Tibial nerve (tissue), 4 donors: ENCODE measurements at places on chromosomes 1 and 21.

DNA sequence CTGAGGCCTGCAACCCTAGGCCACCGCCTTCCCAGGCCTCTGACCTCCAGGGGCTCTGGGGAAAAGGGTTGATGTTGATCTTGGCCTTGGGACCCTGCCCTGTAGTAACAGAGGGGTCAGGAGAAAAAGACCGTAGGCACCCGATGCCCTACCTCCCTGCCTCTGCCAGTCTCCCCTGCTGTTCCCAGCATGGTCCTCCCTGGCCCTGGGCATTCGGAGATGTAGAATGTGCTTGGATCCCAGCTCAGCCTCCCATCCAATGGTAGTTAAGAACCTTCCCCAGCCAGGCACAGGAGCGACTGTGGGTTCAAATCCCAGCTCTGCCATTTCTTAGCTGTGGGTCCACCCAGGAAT is 72.0 kb upstream of the TARDBP start:
- H3K27me3 ChIP-seq, result peaks cover 4% of the 10 kb centered on the region
- peaks cover 45% of the 10 kb centered on the region for H3K4me1 ChIP-seq
- no peak overlapping the region for H3K4me3 ChIP-seq

- DNase-seq, result no peak
- peaks cover 17% of the 10 kb centered on the region for H3K4me1 ChIP-seq
- H3K36me3 ChIP-seq, result no peaks in the 10 kb centered on the region
- peak overlapping the region; percentile 60 for H3K27ac ChIP-seq
These were observed 46.9 kb downstream of the IER5 start for GRCh38 chr1:181135437-181135731.

- H3K27me3 ChIP-seq, result no peaks in the 10 kb centered on the region
- no peak for DNase-seq
These were observed 35.3 kb upstream of the DMRTA2 start for GRCh38 chr1:50458507-50458906.

GRCh38 chr1:51639694-51640093 is 22.8 kb downstream of the OSBPL9 start:
- H3K27me3 ChIP-seq, result no peaks in the 10 kb centered on the region
- H3K4me3 ChIP-seq, result no peak overlapping the region
- peaks cover 30% of the 10 kb centered on the region for H3K4me1 ChIP-seq
- H3K36me3 ChIP-seq, result no peaks in the 10 kb centered on the region

DNA sequence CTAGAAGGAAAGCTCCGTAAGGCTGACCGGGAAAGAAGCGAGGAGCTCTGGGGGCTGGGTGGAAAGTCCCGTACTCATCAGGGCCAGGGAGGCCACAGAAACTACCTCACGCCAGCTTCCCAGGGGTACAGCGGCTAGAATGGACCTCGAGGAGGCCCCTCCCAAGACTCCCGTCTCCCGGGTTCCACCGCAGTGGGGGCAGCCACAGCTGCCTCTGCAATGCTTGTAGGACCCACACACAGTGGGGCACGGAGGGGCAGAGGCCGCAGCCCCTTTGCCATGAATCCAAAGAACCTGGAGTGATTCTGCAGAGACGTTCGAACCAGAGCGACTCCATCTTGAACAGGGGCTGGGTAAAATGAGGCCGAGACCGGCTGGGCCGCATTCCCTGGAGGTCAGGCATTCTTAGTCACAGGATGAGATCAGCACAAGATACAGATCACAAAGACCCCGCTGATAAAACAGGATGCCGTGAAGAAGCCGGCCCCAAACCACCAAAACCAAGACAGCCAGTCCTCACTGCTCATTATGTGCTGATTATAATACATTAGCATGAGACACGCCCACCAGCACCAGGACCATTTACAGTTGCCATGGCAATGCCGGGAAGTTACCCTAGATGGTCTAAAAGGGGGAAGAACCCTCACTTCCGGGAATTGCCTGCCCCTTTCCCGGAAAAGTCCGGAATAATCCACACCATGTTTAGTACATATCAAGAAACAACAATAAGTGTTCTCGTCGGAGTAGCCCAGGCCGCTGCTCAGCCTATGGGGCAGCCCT is 1.6 kb upstream of the ANKRD65 start:
- H3K4me3 ChIP-seq, result no peak overlapping the region
- DNase-seq, result no peak
- no peaks in the 10 kb centered on the region for H3K4me1 ChIP-seq
- peaks cover 7% of the 10 kb centered on the region for H3K27me3 ChIP-seq
- H3K36me3 ChIP-seq, result no peaks in the 10 kb centered on the region

- H3K4me3 ChIP-seq, result no peak overlapping the region
- H3K27me3 ChIP-seq, result no peaks in the 10 kb centered on the region
- H3K4me1 ChIP-seq, result no peaks in the 10 kb centered on the region
- no peaks in the 10 kb centered on the region for H3K36me3 ChIP-seq
- no peak for DNase-seq
These were observed 211.4 kb upstream of the PKN2 start for GRCh38 chr1:88472714-88473113.

GRCh38 chr1:31627930-31628559 is 10.6 kb downstream of the HCRTR1 start:
- no peak for DNase-seq
- peaks cover 20% of the 10 kb centered on the region for H3K4me1 ChIP-seq
- no peaks in the 10 kb centered on the region for H3K27me3 ChIP-seq
- H3K36me3 ChIP-seq, result no peaks in the 10 kb centered on the region

DNA sequence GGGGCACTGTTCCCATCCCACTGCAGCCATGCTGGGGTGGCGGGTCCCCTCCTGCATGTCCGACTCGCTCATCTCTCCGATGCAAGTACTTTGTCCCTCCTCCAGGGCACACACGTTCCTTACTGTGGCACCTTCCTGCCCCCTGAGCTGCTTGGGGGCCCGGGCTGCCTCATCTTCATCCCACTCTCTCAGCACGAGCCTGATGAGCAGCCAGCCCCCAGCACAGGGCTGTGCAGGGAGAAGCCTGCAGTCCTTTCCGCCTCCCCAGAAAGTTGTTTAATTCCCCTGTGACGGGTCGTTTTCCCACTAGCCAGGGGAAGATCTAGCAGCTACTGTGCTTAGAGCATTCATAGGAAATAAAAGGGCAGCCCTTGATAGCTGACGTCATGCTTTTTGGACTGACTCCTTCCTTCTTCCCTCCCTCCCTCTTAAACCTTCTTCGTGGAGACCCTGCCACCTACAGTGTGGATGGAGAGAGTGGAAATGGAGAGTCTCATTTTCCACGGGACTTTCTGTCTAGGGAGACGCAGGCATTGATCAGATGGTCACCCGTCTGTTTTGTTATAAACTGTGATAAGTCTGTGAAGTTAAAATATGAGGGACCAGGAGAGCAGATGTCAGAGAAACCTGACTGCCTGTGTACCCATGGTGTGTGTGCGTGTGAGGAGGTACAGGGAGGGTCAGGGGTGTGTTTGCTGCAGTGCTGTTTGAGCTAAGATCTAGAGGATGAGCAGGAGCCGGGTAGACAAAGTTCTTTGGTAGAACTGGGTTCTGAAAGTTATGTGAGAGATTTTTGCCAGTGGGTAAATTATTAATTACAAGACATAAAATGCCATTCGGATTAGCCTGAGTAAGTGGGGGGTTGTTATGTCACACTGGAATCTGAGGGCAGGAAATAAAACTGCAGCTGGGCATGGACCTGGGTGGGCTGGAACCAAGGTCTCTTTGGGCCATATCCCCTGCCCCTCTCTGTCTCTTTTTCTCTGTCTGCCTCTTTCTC is 34.3 kb downstream of the GPR137B start:
- no peak for DNase-seq
- H3K27me3 ChIP-seq, result no peaks in the 10 kb centered on the region
- H3K27ac ChIP-seq, result peak overlapping the region; percentile 45
- no peak overlapping the region for H3K4me3 ChIP-seq
- H3K4me1 ChIP-seq, result peaks cover 11% of the 10 kb centered on the region
- H3K36me3 ChIP-seq, result no peaks in the 10 kb centered on the region

- H3K4me3 ChIP-seq, result no peak overlapping the region
- no peak overlapping the region for H3K27ac ChIP-seq
- no peaks in the 10 kb centered on the region for H3K36me3 ChIP-seq
- no peak for DNase-seq
These were observed 80.5 kb downstream of the ZNF281 start for GRCh38 chr1:200329208-200329882.

- peaks cover 53% of the 10 kb centered on the region for H3K4me1 ChIP-seq
- no peak for DNase-seq
- no peak overlapping the region for H3K4me3 ChIP-seq
- no peaks in the 10 kb centered on the region for H3K36me3 ChIP-seq
- no peak overlapping the region for H3K27ac ChIP-seq
These were observed 8.1 kb downstream of the SOD1 start for GRCh38 chr21:31667639-31668038.

DNA sequence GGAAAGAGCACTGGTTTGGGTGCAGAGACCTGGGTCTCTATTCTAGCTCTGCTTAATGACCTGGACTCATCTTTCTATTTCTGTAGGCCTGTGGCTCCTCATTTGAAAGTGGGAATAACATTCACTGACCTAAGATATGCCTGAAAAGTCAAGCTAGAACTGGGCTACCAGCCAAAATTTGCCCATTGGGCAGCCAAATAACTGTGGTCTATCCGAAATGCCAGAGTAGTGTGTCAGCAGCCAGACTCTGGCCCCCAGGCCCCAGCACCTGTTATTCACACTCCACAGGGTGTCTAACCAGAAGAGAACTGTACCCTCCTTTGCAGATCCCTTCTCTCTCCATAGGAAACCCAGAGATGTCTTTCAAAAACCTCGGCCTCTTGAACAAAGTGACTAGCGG is 12.6 kb downstream of the DAB1 start:
- no peaks in the 10 kb centered on the region for H3K27me3 ChIP-seq
- H3K4me3 ChIP-seq, result no peak overlapping the region
- DNase-seq, result no peak
- no peaks in the 10 kb centered on the region for H3K36me3 ChIP-seq

DNA sequence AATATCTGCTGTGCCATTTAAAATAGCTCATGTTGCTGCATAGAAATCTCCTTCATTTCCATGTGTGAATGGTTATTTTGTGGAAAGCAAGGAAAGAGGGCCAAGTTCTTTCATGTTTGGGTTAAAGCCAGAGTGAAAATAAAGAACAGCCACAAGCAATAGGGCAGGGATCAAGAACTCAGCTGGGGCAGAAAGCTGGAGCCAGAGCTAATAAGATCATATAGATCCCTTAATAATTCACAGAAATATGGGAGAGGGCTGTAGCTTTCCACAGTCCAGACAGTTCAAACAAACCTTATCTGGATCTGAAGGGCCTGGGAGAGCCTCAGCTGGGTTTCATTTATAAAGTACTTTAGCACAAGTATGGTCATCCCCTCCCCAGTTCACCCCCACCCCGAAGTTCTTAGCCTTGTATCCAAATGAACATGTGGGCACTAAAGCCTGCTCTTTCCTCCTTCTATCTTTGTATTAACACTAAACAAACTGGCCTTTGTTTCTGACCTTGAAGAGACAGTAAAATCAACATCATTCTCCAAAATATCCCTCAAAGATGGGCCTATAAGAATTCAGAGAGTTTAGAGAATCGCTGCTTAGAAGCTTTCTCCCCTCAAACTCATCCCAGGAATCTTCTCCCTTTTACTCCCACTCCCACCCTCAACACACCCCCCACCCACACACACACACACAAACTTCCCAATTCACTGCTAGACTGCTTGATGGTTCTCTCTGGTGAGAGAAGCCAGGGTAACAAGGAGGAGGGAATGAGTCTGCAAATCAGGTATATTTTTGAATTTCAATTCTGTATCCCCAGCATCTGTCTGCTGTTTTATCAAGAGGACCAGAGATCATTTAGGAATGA is 41.7 kb downstream of the UTP25 start:
- H3K4me3 ChIP-seq, result no peak overlapping the region
- H3K4me1 ChIP-seq, result no peaks in the 10 kb centered on the region
- DNase-seq, result no peak
- no peaks in the 10 kb centered on the region for H3K27me3 ChIP-seq
- peak overlapping the region; percentile 75 for H3K27ac ChIP-seq

GRCh38 chr1:44354268-44354839 is 703 bp downstream of the ERI3 start:
- peak overlapping the region; percentile 89 for H3K4me3 ChIP-seq
- H3K36me3 ChIP-seq, result peaks cover 3% of the 10 kb centered on the region
- no peak for DNase-seq
- H3K4me1 ChIP-seq, result no peaks in the 10 kb centered on the region
- H3K27ac ChIP-seq, result peak overlapping the region; percentile 83
- H3K27me3 ChIP-seq, result no peaks in the 10 kb centered on the region

DNA sequence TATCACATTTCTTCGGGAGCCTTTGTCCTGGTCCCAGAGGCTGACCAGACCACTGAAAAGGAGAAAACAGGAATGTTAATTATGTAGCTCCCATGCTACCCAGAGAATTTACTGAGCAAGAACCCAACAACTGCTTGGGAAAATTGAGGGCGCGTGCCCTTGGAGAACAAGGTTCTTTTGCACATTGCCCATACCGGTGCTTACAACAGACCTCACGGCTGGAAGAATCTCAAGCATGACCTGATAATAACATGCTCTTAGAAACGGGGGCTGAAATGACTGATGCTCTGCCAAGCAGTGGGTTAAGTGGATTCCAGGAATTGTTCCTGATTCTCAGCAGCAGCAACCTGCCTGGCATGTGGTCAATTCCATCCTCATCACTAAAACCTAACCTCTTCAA is 49.3 kb upstream of the AJAP1 start:
- no peak for DNase-seq
- H3K4me3 ChIP-seq, result no peak overlapping the region
- no peaks in the 10 kb centered on the region for H3K36me3 ChIP-seq
- no peaks in the 10 kb centered on the region for H3K27me3 ChIP-seq

GRCh38 chr1:161718559-161719324 is 2.6 kb upstream of the FCRLB start:
- no peaks in the 10 kb centered on the region for H3K36me3 ChIP-seq
- no peaks in the 10 kb centered on the region for H3K4me1 ChIP-seq
- no peak overlapping the region for H3K27ac ChIP-seq
- no peak overlapping the region for H3K4me3 ChIP-seq
- no peaks in the 10 kb centered on the region for H3K27me3 ChIP-seq

DNA sequence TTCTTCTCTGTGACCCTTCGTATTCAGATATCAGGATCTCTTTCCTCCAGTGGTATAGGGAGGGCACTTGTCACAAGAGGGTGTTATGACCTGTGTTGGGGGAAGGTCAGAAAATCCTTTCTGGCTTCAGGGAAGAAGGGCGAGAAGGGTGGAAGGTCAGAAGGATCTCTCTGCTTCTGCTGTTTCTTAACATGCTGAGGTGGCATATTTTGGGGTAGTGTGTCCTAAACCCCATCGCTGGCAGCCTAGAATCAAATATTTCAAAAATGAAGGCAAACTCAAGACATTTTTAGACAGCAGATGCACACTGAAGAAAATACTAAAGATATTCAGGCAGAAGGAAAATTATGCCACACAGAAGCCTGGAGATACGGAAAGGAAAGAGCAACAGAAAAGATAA is 207.6 kb downstream of the TM2D1 start:
- no peak for DNase-seq
- no peak overlapping the region for H3K27ac ChIP-seq
- no peaks in the 10 kb centered on the region for H3K36me3 ChIP-seq
- H3K4me3 ChIP-seq, result no peak overlapping the region
